ENCODE measurements at places on chromosomes 7 and 10. TPM values are rescaled to one million over a fixed set of nuclear protein-coding genes. Genes with fewer than 3 reads are reported as not detected.
A peak's percentile ranks its signal among the peaks of the same experiment; 100 is the strongest.

DNA sequence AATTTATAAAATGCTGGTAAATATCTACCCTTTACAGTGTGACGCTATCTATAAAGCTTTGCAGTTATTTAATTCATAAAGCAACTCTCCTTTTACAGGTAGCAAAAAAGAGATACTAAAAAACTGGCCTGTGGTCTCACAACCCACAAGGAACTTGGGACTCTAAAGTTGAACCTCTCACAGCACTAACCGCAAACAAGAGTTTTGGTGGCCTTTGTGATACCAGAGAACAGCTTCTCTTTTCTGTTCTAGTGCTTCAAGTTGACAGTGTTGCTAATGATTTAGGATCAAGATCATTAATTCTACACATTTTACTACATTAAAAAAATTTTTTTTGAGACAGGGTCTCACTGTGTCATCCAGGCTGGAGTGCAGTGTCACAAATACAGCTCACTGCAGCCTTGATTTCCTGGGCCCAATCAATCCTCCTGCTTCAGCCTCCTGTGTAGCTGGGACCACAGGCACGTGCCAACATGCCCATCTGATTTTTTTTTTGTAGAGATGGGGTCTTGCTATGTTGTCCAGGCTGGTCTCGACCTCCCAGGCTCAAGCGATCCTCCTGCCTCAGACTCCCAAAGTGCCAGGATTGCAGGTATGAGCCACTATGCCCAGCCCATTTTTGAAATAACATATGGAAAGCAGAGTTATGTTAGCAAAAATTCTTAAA is 56.0 kb upstream of the ST8SIA6 start:
- no peak for DNase-seq

DNA sequence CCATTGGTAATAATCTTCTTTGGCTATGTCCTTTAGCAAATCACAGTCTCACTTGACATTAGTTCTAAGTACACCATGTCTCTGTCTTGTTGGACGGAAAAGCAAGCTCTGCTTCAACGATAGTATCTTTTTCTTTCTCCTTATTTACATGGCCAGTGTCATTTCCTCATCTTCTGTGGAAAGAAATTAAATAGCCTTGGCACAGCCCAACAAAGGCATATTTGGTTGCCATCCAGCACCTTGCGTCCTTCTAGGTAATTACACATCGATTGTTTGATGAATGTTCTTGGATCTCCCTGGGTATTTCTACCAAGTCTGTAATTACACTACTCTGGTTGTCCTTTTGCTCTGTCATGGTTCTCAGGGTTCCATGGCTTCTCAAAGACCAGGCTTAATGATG is 183.1 kb downstream of the CHN2 start:
- DNase-seq, result no peak

- DNase-seq, result no peak
Observed at GRCh38 chr7:114590298-114590697, 175.7 kb downstream of the FOXP2 start.

GRCh38 chr7:121874298-121874697 is 1.3 kb downstream of the PTPRZ1 start:
- DNase-seq, result peak; percentile 2

- no peak for DNase-seq
Observed at GRCh38 chr10:6659451-6659850, 79.4 kb upstream of the PRKCQ start.

DNA sequence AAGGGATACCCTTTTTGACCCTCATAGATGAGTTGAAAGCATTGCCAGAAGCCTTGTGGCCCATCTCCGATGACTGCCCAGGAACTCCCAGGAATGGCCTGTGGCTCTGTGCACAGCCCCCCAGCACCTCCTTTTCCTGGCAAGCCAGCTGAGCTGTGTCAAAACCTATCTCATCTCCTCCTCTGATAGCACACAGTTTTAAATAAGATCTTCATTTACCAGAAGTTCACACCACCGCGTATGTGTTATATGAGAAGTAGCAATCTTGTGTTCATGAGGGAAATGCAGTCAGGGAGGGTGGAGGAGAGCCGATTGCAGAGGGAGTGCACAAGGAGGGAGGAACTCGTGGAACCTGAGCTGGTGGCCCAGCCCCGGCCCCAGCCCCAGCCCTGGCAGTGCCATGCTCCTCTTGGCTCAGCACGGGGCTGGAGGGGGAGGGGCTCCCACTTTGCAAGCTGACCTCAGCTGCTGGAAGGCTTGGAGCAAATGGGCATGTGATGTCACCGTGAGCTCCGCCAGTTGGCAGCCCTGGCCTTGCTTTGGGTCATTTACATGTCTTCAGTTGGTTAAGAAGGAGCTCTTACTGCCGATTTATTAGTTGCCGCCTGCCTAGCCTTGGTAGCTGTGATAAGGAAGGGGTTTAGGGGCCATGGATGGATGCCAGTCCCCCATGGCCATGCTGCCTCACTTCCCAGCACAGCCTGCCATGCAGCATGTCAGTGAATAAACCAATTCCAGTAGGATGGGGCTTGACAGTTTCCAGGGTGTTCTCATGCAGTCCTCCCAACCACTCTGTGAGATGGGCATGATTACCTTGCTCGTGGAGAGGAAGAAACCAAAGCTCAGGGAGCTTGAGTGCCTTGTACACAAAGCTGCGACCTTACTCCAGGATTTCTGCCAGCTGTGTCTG is 20.0 kb downstream of the UNC5B start:
- peak; percentile 30 for DNase-seq

GRCh38 chr10:133241501-133242205 is 4.0 kb downstream of the VENTX start:
- DNase-seq, result no peak

GPR37 gene
- total RNA-seq, result 0.87 TPM

C1QL3 gene
- 0.65 TPM for total RNA-seq

Data from lung microvascular endothelial cell (primary cell).